ENCODE measurements at places on chromosomes 5 and 9. TPM values are rescaled to one million over a fixed set of nuclear protein-coding genes. Genes with fewer than 3 reads are reported as not detected.

SHOC1 gene
- total RNA-seq = not detected

- H3K4me3 ChIP-seq = no peak overlapping the region
- H3K4me1 ChIP-seq = peaks cover 13% of the 10 kb centered on the region
- peak overlapping the region; percentile 37 for H3K27ac ChIP-seq
- H3K27me3 ChIP-seq = no peaks in the 10 kb centered on the region
These were observed 17.0 kb downstream of the NIPSNAP3B start for GRCh38 chr9:104780796-104781395.

KIF27 gene
- total RNA-seq = 2.2 TPM

TRIP13 gene
- 69.0 TPM for total RNA-seq

DNA sequence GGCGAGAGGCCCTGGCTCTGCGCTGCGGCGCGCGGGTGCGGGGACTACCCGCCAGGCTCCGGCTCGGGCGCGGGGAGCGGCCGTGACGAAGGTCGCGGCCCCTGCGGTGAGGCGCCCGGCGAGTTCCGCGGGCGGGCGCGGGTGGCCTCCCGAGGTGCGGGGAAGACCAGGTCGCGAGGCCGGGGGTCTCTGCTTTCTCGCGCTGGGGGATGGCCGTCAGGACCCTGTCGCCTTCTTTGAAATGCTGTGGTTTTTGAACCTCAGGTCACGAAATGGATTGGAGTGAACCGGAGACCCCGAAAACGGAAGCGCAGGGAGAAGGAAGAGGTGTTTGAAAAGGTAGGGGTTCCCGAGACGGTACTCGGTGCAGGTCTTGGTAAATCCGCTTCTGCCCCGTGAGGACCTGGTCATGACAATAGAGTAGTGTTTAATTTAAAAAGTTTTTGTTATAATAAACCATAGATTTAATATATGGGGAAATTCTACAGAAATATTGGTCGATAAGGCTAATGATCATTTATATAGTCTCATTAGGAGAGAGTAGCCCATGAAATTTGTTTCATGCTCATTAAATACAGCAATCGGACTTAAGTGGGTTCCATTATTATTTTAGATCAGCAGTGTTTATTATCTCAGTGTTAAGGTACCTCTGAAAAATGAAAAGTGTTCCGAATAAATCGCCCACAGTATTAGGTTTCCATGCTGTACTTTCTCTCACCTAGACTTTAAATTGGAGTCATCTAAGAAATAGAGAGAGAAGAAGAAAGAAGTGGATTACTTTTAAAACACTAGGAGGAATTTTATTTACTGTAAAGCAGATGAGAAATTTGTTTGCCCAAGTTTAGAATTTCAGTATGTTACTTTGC, 279.0 kb downstream of the AOPEP start:
- peaks cover 33% of the 10 kb centered on the region for H3K4me1 ChIP-seq
- H3K27ac ChIP-seq = peak overlapping the region; percentile 81
- no peaks in the 10 kb centered on the region for H3K27me3 ChIP-seq
- DNase-seq = peak; percentile 4
- H3K36me3 ChIP-seq = peaks cover 4% of the 10 kb centered on the region

PRDM9 gene
- total RNA-seq = 0.12 TPM

GRCh38 chr9:116901260-116901659, 214.2 kb downstream of the TRIM32 start:
- no peak overlapping the region for H3K27ac ChIP-seq
- no peak overlapping the region for H3K4me3 ChIP-seq
- H3K4me1 ChIP-seq = no peaks in the 10 kb centered on the region
- DNase-seq = peak; percentile 4
- no peaks in the 10 kb centered on the region for H3K27me3 ChIP-seq
- no peaks in the 10 kb centered on the region for H3K36me3 ChIP-seq

ENG gene
- total RNA-seq = 1.1 TPM

DNA sequence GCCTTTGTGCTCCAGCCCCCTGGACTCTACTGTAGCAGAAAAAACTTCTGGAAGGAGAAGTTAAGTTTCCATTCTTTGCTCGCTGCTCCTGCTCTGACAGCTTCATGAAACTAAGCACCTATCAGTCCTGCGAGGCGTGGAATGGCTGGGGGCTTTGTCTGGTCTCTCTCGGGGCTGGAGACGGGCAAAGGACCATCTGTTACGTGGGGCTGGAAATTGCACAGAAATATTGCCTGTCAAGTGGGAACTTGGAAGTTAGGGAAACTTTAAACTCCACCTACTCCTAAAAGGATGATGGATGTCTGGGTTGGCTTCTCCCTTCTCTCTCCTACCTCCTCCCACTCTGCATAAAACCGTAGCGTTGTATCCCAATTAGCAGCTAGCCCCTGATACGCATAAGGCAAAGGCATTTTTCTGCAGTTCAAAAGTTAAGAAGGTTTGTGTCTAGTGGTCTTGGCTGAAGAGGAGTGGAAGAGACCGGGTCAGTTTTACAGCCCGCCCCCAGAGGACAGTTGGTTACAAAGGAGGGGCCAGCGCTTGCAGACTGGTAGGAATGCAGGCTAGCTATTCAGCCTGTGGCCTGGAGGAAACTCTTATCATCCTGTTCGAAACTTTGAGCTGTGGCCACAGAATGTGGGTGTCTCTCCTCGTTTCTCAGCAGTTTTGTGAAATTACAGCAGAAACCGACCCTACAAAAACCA, 1.3 kb downstream of the FBXL7 start:
- no peaks in the 10 kb centered on the region for H3K36me3 ChIP-seq
- no peaks in the 10 kb centered on the region for H3K4me1 ChIP-seq
- H3K4me3 ChIP-seq = no peak overlapping the region
- no peak for DNase-seq
- H3K27ac ChIP-seq = no peak overlapping the region

SLC36A2 gene
- total RNA-seq = not detected

ST8SIA4 gene
- 0.63 TPM for total RNA-seq

DNA sequence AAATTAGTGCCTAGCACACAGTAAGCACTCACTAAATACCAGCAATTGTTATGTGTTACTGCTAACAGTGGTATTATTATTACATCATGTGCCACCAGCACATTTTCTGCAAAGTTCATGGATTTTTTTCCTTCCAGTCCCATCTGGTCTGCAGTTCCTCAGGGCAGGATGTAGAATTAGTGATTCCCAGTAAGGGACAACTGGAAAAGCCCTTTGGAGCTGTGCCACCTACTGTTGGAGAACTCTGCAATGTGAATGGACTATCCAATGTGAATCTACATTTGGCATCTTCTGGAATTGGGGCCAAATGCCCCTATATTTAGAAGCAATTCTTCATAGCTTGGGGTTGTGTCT, 154.0 kb downstream of the CDH6 start:
- no peak for DNase-seq
- no peak overlapping the region for H3K27ac ChIP-seq
- no peak overlapping the region for H3K4me3 ChIP-seq
- peaks cover 66% of the 10 kb centered on the region for H3K27me3 ChIP-seq
- H3K36me3 ChIP-seq = no peaks in the 10 kb centered on the region
- no peaks in the 10 kb centered on the region for H3K4me1 ChIP-seq

GRCh38 chr9:130466537-130467217, 21.9 kb downstream of the ASS1 start:
- H3K27me3 ChIP-seq = no peaks in the 10 kb centered on the region
- no peaks in the 10 kb centered on the region for H3K36me3 ChIP-seq
- H3K4me3 ChIP-seq = no peak overlapping the region
- no peaks in the 10 kb centered on the region for H3K4me1 ChIP-seq
- DNase-seq = no peak
- H3K27ac ChIP-seq = no peak overlapping the region

AGXT2 gene
- total RNA-seq = not detected

ARHGEF37 gene
- 5.2 TPM for total RNA-seq

CMYA5 gene
- total RNA-seq = 0.15 TPM

- peak; percentile 93 for DNase-seq
- H3K4me3 ChIP-seq = peak overlapping the region; percentile 22
- no peaks in the 10 kb centered on the region for H3K27me3 ChIP-seq
- H3K4me1 ChIP-seq = peaks cover 60% of the 10 kb centered on the region
- H3K36me3 ChIP-seq = peaks cover 7% of the 10 kb centered on the region
- H3K27ac ChIP-seq = peak overlapping the region; percentile 100
These were observed 67.1 kb downstream of the EPB41L4B start for GRCh38 chr9:109253637-109254284.

DNA sequence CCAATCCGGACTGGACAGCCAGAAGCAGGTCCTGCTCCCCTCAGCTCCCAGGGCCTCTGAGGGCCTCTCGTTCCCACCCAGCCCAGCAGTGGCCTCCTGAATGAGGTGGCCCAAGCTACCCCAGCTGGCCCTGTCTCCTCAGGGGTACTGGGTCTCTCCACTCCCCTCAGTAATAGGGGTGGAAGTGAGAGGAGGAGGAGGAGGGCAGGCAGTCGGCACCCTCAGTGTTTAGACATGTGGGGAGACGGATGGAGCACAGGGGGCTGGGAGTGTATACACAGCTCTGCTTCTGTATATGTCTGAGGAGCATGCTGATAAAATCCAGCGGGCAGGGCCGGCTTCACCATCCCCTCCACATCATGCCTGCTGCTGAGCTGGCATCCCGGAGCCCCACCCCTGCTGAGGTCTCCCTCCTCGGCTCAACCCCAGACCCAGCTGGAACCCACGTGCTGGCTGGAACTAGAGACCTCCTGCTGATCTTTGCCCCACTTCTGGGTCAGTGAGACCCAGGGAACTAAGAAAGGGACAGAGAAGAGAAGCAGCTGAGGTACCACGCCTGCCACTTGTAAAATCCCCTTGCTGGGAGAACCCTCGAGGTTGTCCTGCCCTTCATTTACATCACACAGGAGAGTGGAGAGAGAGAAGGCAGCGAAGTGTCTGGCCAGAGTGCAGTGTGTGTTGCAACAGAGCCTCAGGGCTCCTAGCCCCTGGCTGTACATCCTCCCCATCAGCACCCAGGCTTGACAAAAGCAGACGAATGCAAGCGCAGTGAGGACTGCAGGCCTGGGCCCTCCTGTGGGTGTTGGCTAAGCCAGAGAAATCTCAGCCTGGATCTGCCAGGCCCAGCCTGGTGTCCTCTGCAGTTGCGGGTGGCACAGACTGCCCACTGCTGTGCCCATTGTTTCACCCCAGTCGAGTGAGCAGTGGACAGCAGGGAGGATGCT, 77.5 kb downstream of the PSD2 start:
- H3K4me1 ChIP-seq = peaks cover 18% of the 10 kb centered on the region
- no peak for DNase-seq
- H3K4me3 ChIP-seq = no peak overlapping the region
- no peaks in the 10 kb centered on the region for H3K27me3 ChIP-seq
- H3K36me3 ChIP-seq = no peaks in the 10 kb centered on the region
- no peak overlapping the region for H3K27ac ChIP-seq

PMPCA gene
- 54.9 TPM for total RNA-seq

GRCh38 chr9:98541684-98542230, 167.0 kb downstream of the GABBR2 start:
- no peaks in the 10 kb centered on the region for H3K4me1 ChIP-seq
- no peaks in the 10 kb centered on the region for H3K36me3 ChIP-seq
- H3K27ac ChIP-seq = no peak overlapping the region
- DNase-seq = no peak
- H3K4me3 ChIP-seq = no peak overlapping the region

DNA sequence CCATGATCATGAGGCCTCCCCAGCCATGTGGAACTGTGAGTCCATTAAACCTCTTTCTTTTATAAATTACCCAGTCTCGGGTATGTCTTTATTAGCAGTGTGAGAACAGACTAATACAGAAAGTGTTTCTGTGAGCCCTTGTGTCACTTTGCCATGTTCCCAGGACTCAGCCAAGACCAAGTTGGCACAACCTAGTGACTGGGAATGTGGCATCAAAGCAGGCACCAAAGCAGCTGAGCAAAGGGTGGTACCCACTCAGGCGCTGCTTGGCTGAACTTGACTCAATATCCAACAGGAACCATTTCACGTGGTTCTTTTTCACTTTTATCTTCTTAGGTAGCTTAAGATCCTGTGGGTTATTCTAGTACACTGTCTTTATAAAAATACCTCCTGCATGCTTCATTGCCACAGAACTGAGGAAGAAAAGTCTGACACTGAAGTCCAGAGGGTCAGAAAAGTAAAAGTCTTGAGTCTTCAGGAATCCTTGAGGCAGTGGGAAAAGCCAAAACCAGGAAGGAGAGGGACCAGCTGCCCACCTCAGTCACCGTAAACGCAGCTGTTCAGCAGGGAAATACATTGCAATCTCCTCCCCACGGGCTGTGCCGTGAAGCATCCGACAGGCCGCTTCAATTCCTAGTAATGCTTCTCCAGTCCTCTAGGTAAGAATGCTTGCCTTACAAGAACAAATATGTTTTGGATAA, 90.5 kb upstream of the RETREG1 start:
- H3K4me1 ChIP-seq = no peaks in the 10 kb centered on the region
- no peak overlapping the region for H3K27ac ChIP-seq
- no peak for DNase-seq

DNA sequence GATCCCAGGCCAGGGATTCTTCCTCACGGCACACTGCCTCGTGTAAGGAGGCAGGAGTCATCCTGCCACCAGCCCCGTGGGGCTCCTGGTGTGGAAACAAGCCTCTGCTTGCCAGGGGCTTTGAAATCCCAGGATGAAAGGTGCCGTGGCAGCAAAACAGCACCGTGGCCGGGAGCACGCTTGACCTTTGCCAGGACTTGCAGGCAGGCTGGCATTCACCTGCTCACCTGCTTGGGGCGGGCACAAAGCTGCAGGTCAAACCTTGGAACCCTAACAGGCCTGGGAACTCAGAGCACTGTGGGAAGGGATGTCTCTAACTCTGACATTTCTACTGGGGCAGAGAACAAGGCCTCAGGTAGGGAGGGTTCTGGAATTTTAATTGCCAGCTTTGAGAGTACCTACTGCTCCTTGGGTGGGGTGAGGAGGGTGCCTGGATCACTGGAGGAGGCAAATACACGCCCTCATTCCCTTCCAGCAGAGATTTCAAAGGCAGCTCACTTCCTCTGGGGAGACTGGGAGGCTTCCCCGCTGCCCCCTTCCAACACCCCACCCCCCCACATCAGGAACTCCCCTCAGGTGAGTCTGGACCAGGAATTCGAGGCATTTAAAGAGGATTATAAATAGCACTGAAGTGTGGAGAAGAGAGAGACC, 45.6 kb upstream of the STXBP1 start:
- H3K27me3 ChIP-seq = no peaks in the 10 kb centered on the region
- peak; percentile 52 for DNase-seq
- peak overlapping the region; percentile 78 for H3K4me3 ChIP-seq
- peaks cover 2% of the 10 kb centered on the region for H3K36me3 ChIP-seq
- peaks cover 60% of the 10 kb centered on the region for H3K4me1 ChIP-seq
- peak overlapping the region; percentile 60 for H3K27ac ChIP-seq

EXOSC2 gene
- 33.5 TPM for total RNA-seq

- H3K27me3 ChIP-seq = no peaks in the 10 kb centered on the region
- peaks cover 64% of the 10 kb centered on the region for H3K4me1 ChIP-seq
- H3K4me3 ChIP-seq = no peak overlapping the region
- peaks cover 16% of the 10 kb centered on the region for H3K36me3 ChIP-seq
- DNase-seq = no peak
These were observed 6.3 kb downstream of the MRPL36 start for GRCh38 chr5:1793301-1793740.

OMD gene
- not detected for total RNA-seq
